T follicular helper cell (primary cell): ENCODE measurements at places on chromosomes 12 and 14.

DNA sequence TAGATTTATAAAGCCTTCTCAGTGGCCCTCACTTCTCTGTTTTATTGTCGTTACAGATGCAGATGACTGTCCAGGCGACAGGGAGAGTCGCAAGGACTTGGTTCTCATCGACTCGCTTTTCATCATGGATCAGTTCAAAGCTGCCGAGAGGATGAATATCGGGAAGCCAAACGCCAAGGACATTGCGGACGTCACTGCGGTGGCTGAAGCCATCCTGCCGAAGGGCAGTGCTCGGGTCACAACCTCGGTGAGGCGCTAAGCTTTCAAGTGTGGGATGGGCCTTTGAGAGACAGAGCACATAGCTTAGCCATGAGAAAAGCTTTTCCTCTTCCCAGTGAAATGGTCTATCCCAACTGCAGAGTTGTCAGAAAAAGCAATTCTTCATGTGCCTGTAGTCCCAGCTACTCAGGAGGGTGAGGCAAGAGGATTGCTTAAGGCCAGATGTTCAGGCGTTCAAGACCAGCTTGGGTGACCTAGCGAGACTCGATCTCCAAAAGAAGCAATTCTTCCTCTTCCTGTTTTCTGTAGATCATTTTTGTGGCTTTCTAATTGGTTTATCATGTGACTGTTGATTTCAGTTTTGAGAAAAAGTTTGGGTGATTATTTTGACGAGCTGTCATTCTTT lies 56.4 kb downstream of the EP400 start:
- DNase-seq = no peak

DNA sequence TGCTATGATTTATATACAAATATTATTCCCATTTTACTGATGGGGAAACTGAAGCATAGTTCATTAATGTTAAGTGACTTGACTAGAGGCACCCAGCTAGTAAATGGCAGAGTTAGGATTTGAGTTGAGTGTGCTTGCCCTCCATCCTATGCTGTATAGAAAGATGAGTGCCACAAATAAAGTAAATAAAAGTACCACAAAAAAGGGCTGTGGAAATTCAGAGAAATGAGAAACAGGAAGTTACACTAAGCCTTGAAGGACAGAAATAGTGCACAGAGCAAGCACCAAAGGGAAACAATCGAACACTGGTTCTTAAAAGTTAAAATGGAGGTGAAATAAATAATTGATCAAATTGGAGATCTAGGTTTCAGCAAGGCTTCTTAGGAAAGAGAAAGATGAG lies 9.2 kb upstream of the ABCD2 start:
- DNase-seq = no peak

DNA sequence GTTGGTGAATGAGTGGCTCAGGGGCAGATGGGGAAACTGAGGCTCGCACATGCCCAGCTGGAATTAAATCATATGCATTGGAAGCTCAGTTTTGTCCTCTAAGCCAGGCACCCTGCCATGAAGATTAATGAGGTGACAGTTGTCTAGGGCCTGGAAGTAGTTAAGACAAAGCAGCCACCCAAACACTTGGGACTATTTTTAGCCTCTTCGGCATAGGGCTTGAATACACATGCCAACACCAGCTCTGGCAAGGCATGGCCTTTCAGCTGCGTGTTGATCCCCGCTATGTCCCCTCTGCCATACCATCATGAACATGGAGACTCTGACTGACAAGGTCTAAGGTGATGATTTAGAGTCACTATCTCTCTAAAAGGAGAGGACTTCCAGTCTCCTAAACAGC lies 250.2 kb downstream of the KSR2 start:
- no peak for DNase-seq

- DNase-seq = no peak
These were observed 20.0 kb upstream of the ITGA5 start for GRCh38 chr12:54439096-54439495.

DNA sequence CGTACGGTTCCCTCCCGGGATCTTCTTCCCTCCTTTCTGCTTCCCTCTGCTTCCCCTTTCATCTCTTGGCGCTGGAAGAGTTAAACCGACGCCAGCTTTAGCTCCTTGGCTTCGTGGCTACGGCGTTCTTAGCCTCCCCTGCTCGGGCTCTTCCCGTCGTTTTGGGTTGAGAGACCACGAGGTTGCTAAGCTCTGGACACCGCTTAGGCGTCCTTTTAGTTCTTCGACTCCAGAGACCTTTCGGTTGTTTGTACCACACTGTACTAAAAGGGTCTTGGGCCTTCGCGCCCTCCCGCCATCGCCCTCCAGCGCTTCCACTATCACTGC lies 545 bp downstream of the CPSF2 start:
- no peak for DNase-seq

- no peak for DNase-seq
These were observed 15.7 kb upstream of the ESPL1 start for GRCh38 chr12:53252349-53252916.
